ENCODE measurements at places on chromosomes 16 and 17. TPM values are rescaled to one million over a fixed set of nuclear protein-coding genes. Genes with fewer than 3 reads are reported as not detected.

Gene TBC1D3C
- total RNA-seq: not detected

DNA sequence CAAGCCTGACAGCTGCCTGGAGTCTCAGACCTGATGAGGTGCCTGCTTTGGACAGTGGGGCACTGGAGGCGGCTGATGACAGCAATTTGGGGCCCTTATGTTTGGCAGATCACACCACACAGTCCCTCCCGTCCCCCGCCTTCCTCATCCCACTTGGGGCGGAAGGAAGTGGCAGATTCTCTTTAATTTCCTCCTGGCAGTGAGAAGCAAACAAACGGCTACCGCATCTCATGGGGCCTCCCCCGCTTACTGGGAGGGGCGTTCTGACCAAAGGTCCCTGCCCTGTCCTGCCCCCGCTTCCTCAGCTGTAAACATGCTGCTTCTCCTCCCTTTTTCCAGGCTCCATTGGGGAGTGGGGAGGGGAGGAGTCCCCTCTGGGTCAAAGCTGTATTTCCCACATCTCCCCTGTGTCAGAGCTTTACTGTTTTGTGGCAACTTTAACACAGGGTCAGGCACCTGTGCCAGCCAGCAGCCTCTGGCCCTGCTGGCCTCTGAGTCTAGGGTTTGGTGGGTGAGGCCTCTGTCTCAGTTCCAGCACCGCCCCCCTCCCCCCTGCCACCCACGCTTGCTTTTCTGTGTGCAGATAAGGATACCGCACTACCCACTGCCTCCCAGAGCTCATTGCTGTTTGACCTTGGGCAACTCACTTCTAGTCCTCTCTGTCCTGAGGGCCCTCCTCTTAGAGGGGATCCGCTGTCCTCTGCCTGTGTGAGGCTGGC is 5.4 kb upstream of the NFATC3 start:
- DNase-seq: no peak

DNA sequence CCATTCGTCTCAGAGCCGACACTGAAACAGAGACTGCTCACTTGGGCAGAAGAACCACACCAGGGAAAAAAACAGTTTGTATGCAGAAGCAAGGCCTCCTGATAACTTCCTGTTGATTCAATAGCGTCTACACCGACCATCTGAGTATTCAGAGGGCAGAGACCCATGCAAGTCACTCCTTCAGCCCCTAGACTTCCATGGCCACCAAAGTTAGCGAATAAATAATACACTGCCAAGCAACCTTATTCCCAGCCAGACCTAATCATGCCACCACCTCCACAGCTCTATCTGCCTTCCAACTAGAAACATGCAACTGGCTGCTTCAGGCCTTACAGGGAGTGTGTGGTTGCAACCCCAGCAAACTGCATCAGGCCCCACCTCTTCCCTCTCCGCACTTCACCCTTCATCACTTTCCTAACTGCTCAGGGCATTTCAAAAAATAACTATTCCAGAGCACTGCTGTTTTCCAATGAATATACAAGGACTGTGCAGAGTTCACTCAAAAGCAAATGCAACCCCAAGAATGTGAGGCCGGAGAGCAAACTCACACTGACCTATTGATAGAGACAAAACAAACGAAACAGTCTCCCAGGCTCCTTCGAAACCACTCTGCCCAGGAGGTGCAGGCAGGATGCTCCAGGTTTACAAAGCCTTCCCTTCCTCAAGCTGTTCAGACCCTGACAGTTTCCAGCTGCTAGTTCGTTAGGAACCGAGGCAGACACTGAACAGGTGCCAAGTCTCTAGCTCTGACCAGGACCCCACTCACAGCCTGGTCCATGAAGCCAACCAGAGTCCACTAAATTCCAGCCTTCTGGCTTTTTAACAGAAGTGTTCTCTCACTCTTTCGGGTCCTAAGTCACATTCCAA is 3.6 kb downstream of the USP7 start:
- DNase-seq: peak; percentile 32

Gene HBQ1
- 2.7 TPM for total RNA-seq

DNA sequence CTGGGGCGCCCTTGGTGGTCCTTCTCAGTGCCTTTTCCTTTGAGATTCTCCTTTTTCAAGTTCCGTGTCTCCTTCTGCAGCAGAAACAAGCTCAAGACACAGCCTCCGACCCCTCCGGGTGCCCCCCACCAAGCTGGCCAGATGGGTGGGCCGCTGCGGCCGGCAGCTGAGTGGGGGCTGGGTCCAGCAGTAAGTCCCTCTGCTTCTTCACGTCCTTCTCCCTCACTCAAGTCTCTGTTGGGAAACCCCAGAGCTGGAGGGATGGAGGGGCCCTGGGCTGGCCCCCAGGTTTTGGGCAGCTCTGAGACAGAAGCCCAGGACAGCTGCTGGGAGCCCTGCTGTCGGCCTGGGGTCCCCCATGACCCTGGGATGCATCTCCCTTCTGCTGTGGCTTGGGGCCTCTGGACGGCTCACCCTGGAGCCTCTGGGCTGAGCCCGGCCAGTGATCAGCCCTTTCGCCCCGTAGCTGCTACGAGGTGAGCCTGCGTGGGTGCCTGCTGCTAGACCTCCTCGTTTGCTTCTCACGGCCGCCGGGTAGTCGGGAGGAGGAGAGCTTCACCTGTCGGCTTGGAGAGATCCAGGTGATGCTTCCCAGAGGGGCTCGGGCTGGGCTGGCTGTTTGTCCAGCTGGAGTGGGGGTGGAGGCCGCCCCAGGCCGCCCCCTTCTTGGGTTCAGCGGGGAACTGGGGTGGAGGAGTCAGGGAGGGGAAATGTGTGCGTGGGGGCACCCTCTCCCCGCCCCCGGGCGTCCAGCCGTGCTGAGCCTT is 10.7 kb downstream of the ENGASE start:
- DNase-seq: no peak

- DNase-seq: no peak
These were observed 52.0 kb upstream of the TEX2 start for GRCh38 chr17:64315032-64315490.

DNA sequence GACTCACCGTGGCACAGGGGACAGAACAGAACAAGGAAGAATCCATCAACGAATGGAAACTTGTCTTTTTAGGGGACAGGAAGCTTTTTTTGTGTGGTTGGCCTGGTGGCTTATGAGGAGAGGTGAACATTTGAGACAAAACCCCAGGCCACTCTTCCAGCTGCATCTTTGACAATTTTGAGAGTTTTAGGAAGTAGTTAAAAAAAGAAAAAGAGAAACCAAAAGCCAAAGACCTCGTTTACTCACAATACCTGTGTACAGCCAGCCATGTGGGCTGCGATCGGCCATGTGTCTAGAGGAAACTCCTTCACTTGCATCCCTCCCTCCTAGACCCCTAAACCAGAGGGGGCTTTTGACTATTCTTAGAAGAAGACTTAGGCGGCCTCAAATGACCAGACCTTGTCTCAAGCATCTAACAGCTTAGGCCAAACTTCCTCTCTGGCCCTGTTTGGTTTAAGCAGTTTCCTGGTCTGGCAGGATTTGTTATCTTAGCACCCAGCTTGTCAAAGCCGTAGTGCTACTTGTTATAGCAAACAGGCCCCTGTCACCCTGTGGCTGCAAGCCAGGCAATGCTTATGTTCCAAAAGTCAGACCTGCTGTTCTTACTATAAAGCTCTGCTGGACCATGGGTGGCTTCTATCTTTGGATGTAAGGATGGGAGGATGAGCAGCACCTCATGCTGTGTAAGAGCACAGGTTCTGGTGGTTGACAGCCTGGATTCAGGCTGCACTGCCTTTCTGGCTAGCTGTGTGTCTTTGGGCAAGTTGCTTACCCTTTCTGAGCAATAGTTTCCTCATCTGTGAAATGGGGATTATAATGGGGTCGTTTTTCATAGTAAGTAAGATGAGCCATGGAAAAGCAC is 17.7 kb downstream of the KSR1 start:
- no peak for DNase-seq

Gene TUBB3
- total RNA-seq: 360 TPM

DNA sequence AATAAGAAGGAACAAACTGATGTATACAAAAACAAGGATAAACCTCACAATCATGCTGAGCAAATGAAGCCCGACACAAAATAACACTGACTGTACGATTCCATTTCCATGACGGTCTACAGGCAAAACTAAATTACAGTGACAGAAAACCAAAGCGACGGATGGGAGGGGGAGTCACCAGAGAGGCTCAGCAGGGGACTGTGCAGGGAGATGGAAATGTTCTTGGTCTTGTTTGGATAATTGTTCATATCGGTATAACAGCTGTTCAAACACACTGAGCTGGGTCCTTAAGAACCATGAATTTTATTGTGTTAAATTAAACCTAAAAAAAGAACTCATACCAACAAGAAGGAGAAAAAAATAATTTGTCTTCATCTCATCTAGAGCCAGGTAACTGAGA is 97.8 kb downstream of the NXN start:
- no peak for DNase-seq

DNA sequence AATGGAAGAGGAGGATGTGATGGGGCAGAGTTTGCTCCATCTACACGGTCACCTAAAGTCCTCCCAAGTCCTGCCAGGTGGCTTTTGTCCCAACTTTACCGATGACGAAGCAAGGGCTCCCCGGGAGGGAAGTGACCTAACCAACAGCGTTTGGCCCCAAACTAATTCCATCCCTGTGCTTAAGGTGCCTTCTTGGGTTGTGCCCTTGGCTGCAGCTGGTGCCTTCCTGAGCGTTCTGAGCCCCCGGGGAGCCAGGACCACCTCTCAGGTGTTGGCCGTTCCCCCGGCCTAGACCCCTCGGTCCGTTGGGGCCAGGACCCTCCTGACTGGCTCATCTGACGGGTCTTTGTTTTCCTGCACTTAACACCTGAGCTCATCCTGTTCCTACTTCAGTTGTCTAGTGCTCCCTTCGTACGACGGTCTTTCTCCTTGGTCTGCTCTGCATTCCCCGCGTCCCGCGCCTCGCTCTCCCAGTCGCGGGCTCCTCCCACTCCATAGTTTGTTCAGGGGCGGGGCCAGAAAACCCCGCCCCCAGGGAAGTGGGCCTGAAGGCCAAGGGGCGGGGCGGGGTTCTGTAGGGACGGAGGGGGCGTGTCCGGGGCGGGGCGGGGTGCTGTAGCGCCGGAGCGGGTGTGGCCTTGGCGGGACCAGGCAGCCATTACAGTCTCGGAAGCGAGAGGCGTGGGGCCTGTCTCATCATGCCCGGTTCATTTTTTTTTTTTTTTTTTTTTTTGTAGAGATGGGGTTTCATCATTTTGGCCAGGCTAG is 822 bp upstream of the ZSCAN10 start:
- DNase-seq: peak; percentile 44

DNA sequence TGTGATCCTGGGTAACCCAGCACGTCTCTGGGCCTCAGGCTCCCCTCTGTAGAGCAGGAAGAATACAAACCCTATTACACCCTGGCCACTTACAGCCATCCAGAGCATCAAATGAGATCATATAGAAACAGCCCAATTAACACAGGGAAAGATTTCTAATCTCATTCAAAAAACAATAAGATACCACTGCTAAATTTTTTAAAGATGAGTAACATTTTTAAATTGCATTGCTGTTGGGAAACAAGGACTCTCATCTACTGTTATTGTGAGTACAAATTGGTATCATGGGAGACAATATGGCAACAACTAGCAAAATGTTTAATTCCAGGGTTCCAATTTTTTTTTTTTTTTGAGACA is 41.1 kb downstream of the SRL start:
- peak; percentile 39 for DNase-seq

Gene CHST6
- 3.4 TPM for total RNA-seq

DNA sequence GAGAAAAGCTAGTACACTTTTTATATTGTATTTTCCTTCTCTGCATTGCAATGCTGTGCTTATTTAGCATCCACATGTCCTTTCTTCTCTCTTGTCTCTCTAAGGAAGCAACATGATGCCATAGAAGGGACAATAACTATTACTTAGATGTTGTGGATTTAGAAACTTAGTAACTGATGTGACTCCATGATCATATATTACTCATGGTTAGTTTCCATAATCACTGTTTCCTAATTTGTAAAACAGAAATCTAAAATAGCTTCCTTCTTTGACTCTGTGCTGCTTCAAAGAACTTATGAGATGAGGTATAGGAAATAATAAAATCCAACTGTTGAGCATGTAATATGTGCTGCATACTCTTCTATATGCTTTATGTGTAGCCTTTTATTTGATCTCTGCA is 6.6 kb upstream of the ABCA5 start:
- DNase-seq: no peak

- peak; percentile 81 for DNase-seq
These were observed 1.8 kb upstream of the UBTF start for GRCh38 chr17:44221084-44221861.

GRCh38 chr17:9684955-9685621 is 39.8 kb downstream of the USP43 start:
- DNase-seq: peak; percentile 35

Gene CSH2
- total RNA-seq: 4.3 TPM

- DNase-seq: peak; percentile 87
These were observed 99.8 kb upstream of the CDH5 start for GRCh38 chr16:66266436-66267291.

GRCh38 chr17:57662644-57663308 is 82.3 kb downstream of the CCDC182 start:
- DNase-seq: peak; percentile 99

DNA sequence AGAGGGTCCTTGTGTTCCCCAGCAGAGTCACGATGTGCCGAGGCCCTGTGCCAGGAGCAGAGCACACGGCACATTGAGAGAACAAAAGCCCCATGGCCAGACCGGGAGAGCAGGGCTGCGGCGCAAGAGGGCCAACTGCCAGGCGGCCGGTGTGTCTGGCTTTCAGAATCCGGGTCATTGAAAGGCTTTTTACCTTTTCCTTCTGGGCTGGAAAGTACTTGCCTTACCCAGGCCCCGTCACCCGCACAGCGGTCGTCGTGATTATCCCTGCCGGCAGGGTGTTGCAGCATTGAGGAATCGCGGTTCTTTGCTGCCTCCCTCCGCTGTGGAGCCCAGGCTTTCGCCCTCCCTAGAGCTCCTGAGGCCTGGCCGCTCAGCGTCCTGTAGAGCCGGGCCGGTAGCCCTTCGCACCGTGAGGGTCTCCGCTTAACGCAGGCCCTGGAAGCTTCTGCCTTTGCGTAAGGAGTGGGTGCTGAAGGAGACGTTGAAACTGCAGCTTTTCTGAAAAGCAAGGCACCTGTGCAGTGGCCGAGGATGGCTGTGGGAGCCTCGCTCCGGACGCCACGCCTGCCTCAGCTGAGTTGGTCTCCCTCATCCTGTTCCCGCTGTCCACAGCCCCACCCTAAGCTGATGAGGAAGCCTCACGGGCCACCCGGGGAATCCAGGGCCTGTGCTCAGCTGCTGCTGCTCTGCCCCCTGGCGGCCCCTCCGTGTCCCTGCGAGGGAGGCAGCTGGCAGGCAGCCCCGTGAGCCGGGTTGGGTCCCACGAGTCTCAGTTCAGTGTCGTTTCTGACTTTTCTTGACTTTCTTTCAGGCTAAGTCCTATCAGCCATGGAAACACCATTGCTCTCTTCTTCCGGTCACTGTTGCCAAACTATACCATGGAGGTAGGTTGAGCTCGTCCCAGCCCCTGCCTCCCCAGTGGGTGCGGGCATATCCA is 8.6 kb upstream of the MC1R start:
- peak; percentile 60 for DNase-seq

DNA sequence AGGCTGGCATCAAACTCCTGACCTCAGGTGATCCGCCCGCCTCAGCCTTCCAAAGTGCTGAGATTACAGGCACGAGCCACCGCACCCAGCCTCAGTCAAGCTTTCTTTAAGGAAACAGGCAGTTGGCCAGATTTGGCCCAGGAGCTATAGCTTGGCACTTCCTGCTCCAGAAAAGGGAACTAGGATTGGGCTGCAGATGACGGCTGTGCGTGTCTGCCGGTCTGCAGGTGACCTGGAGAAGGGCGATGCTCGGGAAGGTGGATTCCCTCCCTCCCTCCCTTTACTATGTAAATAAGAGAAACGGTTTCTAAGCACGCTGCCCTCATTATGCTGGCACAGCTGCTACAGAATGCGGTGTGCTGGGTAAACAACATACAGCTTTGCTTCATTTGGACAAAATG is 215.9 kb downstream of the RPTOR start:
- no peak for DNase-seq

- DNase-seq: no peak
These were observed 22.2 kb downstream of the MMP15 start for GRCh38 chr16:58047557-58048348.

All from astrocyte (in vitro differentiated cells and primary cell).